ENCODE measurements at places on chromosomes 1 and 21. TPM values are rescaled to one million over a fixed set of nuclear protein-coding genes. Genes with fewer than 3 reads are reported as not detected.

LCE1F gene
- total RNA-seq = not detected

UBE2U gene
- not detected for total RNA-seq

- DNase-seq = no peak
These were observed 111.4 kb upstream of the CDC42BPA start for GRCh38 chr1:227429447-227430359.

GRCh38 chr1:157403203-157403602, 149.1 kb downstream of the FCRL5 start:
- DNase-seq = no peak

- no peak for DNase-seq
These were observed 49.3 kb upstream of the ADGRL4 start for GRCh38 chr1:79055856-79056255.

GRCh38 chr1:195733408-195733807, 874.8 kb downstream of the KCNT2 start:
- no peak for DNase-seq
